Effector memory CD8-positive, alpha-beta T cell (primary cell): ENCODE measurements at places on chromosomes 11 and 22.

GRCh38 chr11:121487191-121487590 is 34.4 kb upstream of the SORL1-AS1 start:
- H3K4me3 ChIP-seq = no peak overlapping the region
- H3K4me1 ChIP-seq = peaks cover 60% of the 10 kb centered on the region
- peak overlapping the region; percentile 96 for H3K27ac ChIP-seq

DNA sequence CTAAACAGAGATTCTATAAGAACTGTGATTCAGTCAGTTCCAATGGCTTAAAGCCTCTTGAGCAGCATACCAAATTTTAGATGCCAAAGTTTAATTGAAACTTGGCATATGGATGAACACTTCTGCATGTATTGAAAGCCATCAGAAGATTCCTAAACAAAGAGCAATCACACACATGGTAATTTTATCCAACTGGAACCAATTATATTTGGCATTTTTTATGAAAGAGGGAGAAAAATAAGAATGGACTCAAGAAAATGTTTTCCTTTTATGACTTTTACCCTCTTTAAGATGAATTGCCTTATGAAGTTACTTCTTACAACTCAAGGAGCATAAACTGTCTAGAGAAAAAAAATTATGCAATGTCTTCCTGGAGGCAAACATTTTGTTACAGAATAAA is 7.4 kb downstream of the TRPC6 start:
- DNase-seq = no peak
- H3K36me3 ChIP-seq = no peaks in the 10 kb centered on the region
- no peaks in the 10 kb centered on the region for H3K27me3 ChIP-seq
- H3K4me3 ChIP-seq = no peak overlapping the region

DNA sequence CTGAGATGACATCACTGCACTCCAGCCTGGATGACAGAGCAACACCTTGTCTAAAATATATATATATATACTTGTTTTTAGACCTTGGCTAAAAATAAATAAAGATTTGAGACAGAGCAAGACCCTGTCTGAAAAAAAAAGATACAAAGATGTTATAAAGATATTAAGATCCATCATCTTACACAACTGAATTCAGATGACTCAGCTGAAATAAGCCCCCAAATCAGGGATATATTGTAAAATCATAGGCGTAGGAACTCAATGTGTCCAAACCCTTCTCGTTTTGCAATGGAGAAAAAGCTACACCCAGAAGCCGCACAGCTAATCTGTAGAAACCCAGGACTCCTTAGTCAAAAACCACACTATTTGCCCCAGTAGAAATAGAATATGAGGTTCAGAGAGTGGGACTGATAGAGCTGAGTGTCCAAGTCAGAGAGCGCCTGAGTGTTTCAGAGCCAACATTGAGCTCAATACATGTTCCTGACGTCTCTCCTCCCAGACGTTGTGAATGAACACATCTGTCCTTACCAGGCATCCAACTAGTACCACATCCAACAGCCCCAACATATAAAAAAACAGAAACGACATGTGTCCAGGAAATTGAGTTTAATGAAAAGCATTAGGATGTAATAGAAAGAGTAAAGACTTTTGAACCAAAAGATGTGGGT is 207.9 kb upstream of the BLID start:
- no peaks in the 10 kb centered on the region for H3K36me3 ChIP-seq
- no peak overlapping the region for H3K4me3 ChIP-seq
- no peaks in the 10 kb centered on the region for H3K4me1 ChIP-seq
- H3K27me3 ChIP-seq = peaks cover 6% of the 10 kb centered on the region
- DNase-seq = no peak

- no peak overlapping the region for H3K4me3 ChIP-seq
- DNase-seq = no peak
- no peak overlapping the region for H3K27ac ChIP-seq
- H3K4me1 ChIP-seq = no peaks in the 10 kb centered on the region
Observed at GRCh38 chr22:26134654-26135330, 34.5 kb upstream of the SEZ6L start.

GRCh38 chr22:38298312-38299005 is 18.8 kb downstream of the CSNK1E start:
- no peaks in the 10 kb centered on the region for H3K4me1 ChIP-seq
- H3K27ac ChIP-seq = peak overlapping the region; percentile 55
- H3K36me3 ChIP-seq = peaks cover 83% of the 10 kb centered on the region
- H3K27me3 ChIP-seq = no peaks in the 10 kb centered on the region
- DNase-seq = peak; percentile 37
- H3K4me3 ChIP-seq = no peak overlapping the region

GRCh38 chr22:37431801-37432707 is 4.8 kb upstream of the ELFN2 start:
- peaks cover 81% of the 10 kb centered on the region for H3K27me3 ChIP-seq
- peaks cover 4% of the 10 kb centered on the region for H3K4me1 ChIP-seq
- no peak overlapping the region for H3K27ac ChIP-seq
- no peaks in the 10 kb centered on the region for H3K36me3 ChIP-seq
- no peak overlapping the region for H3K4me3 ChIP-seq

DNA sequence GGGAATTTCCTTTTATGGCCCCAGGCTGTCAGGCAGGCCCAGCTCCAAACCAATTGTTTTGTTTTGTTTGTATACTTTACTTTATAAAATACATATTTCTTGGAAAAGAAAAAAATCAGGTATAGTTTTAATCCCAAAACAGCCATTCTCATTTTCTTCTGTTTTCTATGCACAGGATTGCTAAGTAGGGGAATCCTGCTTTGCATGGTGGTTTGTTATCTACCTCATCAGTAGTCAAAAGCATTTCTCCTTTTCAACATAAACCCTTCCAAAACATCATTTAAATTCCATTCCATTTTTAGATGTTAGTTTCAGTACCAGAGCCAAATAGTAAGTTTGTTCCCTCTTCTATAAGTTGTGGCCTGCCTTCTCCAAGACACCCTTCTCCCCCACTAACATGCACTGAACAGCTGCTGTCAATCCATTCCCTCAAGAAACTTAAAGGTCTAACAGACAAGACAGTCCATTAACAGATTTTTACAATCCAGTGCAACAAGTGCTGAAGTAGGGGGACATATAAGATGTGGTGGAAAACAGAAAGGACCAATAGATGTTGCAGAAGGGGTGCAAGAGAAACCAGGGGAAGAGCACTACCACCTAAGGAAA is 3.7 kb downstream of the ILK start:
- H3K36me3 ChIP-seq = peaks cover 32% of the 10 kb centered on the region
- no peak overlapping the region for H3K4me3 ChIP-seq
- H3K27me3 ChIP-seq = no peaks in the 10 kb centered on the region
- no peak overlapping the region for H3K27ac ChIP-seq

DNA sequence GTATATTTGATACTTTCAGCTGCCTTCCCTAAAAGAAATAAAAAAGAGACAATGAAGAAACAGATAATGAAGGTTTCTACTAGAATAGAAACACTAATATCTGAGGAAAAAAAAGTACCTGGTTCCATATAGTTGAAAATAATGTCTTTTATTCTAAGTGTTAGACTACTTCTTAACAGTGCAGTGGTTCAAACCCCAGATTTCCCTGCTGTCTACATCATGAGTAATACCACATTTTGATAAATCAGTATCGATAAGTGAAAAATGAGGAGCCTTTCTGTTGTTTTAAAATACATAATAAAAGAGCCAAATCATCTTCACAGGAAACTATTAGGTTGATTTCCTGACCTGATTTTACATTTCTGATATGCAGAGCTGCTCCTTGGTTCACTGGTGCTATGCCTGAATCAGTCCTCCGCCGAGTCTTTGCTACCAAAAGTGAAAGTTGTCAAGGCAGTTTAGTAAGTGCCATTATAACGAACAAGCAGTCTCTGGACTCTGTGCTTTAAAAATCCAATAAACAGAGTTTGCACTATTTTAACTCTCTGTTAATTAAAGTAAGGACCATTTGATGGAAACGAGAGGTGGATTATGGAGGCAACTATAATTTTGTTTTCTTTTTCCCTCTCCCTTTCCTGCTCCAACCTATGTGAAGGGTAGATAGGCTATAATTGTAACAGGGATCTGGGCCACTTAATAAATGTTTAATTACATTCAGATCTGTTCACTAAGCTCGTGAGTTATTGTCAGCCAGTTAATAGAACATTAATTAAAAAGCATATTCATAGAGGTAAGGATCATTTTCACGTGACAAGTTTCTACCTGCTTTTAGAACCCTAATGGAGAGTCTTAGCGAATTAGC is 724.5 kb upstream of the RAG2 start:
- no peak for DNase-seq
- H3K4me3 ChIP-seq = no peak overlapping the region
- no peak overlapping the region for H3K27ac ChIP-seq
- no peaks in the 10 kb centered on the region for H3K4me1 ChIP-seq

GRCh38 chr11:60781286-60781980 is 3.7 kb upstream of the MS4A10 start:
- no peaks in the 10 kb centered on the region for H3K27me3 ChIP-seq
- H3K36me3 ChIP-seq = no peaks in the 10 kb centered on the region
- DNase-seq = no peak
- no peaks in the 10 kb centered on the region for H3K4me1 ChIP-seq

DNA sequence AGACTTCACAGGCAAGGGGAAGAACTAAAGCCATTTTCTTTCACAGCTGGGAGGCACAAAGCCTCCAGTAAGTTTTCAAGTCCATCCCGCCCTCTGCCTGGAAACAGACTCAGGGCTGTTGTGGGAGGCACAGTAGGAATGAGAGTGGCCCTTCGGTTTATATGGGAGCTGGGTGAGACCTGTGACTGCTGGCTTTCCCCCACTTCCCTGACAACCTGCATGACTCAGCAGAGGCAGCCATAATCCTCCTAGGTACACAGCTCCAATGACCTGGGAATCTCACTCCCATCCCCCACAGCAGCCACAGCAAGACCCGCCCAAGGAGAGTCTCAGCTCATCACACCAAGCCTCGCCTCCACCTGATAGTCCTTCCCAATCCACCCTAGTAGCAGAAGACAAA is 12.1 kb upstream of the TMEM45B start:
- H3K4me1 ChIP-seq = peaks cover 6% of the 10 kb centered on the region
- H3K36me3 ChIP-seq = no peaks in the 10 kb centered on the region
- H3K27ac ChIP-seq = no peak overlapping the region
- no peak for DNase-seq

DNA sequence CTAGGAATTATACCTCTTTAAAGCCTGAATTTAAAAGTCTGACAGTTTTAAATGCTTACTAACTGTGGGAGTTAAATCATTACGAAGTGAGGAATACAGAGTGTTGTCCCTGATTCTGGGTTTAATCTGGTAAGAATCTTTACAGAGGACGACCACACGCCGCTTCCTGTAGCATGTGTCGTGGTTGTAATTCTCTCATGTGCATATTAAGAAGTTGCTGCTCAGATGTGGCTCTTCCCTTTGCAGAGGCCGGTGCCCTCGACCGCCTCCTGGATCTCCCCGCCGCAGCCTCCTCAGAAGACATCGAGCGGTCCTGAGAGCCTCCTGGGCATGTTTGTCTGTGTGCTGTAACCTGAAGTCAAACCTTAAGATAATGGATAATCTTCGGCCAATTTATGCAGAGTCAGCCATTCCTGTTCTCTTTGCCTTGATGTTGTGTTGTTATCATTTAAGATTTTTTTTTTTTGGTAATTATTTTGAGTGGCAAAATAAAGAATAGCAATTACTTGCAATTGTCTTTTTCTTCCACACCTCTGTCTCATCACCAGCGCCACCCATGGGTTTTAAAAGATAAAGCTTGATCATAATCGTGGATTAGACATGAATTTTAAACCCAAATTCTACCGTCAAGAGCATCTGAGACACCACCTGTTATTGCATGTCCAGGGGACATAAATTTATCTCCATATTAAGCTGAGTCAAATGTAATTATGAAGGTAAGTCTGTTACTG is 6.5 kb downstream of the GAL start:
- peak overlapping the region; percentile 54 for H3K4me3 ChIP-seq
- peak overlapping the region; percentile 53 for H3K27ac ChIP-seq
- DNase-seq = peak; percentile 14
- peaks cover 18% of the 10 kb centered on the region for H3K4me1 ChIP-seq
- H3K36me3 ChIP-seq = no peaks in the 10 kb centered on the region
- peaks cover 66% of the 10 kb centered on the region for H3K27me3 ChIP-seq
